ENCODE measurements at places on chromosomes 16 and 17.

GRCh38 chr17:81349397-81350319 lies 45.6 kb upstream of the BAHCC1 start:
- no peak for DNase-seq

GRCh38 chr17:80115159-80115558 lies 13.8 kb downstream of the GAA start:
- no peak for DNase-seq

DNA sequence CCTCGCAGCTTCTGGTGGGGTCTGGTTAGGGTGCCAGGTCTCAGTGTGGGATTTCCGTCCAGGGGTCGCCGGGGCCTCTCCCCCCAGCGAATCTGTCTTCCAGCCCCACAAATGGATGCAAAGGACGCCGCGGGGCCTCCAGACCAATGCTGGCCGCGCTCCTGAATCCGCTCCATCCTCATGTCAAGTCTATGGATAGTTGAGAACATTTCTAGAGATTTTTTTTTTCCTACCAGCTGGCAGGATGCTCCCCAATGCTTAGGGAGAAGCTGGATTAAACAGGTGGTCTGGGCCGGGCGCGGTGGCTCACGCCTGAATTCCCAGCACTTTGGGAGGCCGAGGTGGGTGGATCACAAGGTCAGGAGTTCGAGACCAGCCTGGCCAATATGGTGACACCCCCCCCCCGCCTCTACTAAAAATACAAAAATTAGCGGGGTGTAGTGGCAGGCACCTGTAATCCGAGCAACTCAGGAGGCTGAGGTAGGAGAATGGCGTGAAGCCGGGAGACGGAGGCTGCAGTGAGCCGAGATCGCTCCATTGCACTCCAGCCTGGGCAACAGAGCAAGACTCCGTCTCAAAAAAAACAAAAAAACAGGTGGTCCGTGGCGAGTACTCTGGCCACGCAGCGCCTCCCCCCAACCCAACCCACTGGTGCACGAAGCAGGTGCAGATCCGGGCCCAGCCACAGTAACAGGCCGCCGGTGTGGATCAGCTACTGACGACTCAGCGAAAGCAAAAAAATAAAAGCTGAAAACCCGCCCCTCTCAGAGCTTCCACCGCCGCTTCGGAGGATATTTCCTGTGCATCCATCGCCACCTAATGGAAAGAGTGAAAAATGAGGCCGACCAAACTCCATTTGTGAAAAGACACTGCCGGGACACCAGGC lies 1.1 kb upstream of the NXN start:
- DNase-seq = peak; percentile 90

DNA sequence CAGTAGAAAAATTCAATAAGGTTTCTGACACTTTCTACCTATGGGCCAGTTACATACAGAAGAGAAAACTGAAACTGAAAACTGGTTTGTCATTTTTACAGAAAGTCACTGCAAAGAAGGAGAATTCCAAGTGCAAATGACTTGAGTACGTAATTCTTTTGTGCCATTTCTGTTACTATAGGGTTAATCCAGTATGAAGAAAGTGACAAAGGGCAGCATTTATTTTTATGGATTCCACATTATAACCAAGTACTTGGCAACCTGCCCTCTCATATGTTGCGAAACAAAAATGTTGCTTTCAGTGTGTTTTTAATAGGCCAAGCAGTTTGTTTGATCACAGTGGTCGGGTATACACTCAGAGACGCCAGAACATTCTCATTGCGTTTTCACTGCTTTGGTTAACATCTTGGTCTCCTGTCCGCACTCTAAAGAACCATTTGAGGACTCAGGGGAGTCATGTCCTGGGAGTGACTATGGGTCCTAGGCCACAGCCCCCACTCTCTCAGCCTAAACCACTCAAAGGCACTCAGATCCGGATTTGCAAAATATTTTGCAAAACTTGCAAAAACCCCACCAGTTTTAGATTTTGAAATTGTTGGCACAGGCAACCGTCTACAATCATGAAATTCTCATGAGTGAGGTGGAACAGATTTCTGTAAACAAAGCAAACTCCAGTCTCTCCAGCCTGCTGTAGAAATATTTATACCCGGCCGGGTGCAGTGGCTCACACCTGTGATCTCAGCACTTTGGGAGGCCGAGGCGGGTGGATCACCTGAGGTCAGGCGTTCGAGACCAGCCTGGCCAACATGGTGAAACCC lies 15.4 kb upstream of the HELZ start:
- no peak for DNase-seq
